GM23248 (cell line): ENCODE measurements at places on chromosomes 5 and 9.

DNA sequence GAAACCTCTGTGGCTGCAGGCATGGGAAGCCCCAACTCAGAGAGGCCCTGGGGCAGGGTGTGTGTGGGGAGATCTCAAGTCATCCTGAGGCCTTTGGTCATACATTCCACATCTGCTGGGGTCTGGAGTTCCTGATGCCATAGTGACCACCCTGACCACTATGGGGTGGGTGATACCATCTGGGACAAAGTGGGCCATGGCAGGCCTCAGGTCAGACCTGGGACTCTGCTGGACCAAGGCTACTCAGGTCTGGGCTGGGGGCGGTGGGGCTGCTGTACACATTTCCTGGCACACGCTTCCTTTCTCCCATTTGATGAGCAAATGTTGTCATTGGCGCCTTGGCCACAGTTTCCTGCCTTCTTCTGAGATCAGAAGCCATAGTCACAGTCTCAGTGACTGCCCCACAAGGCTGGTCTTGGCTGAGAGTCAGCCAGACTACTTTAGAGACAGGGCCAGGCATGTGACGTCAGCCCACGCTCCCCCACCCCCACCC, 15.1 kb upstream of the ACSL6 start:
- DNase-seq = no peak

DNA sequence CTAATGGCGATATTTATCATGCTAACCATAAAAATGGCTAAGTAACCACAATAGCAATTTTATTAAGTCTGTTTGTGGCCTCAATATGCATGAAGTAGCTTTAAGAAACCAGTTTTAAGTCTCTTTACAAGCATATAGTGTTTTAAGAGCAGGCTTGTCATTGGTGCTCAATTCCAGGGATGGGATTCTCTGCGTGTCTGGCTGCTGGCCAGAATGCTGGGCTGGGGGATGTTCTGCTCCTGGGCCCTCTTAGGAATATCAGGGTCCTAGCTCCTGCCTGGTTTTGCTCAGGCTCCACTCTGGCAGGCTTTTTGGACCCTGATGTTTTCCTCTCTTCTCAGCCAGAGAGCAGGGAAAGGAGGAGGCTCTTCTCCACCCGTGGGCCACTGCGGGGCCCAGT, 127.2 kb downstream of the PDE8B start:
- no peak for DNase-seq

- DNase-seq = no peak
Observed at GRCh38 chr9:131361202-131361833, 32.6 kb upstream of the PRRC2B start.

- no peak for DNase-seq
Observed at GRCh38 chr5:142222225-142222865, 102.5 kb downstream of the SPRY4 start.

DNA sequence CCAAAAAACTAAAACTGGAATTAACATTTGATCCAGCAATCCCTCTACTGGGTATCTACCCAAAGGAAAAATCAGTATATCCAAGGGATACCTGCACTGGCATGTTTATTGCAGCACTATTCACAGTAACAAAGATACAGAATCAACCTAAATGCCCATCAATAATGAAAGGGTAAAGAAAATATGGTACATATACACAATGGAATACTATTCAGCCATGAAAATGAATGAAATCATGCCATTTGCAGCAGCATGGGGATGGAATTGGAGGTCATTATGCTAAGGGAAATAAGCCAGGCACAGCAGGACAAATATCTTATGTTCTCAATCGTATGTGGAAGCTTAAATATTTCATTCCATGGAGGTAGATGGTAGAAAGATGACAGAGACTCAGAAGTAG, 9.7 kb downstream of the VLDLR start:
- DNase-seq = no peak

DNA sequence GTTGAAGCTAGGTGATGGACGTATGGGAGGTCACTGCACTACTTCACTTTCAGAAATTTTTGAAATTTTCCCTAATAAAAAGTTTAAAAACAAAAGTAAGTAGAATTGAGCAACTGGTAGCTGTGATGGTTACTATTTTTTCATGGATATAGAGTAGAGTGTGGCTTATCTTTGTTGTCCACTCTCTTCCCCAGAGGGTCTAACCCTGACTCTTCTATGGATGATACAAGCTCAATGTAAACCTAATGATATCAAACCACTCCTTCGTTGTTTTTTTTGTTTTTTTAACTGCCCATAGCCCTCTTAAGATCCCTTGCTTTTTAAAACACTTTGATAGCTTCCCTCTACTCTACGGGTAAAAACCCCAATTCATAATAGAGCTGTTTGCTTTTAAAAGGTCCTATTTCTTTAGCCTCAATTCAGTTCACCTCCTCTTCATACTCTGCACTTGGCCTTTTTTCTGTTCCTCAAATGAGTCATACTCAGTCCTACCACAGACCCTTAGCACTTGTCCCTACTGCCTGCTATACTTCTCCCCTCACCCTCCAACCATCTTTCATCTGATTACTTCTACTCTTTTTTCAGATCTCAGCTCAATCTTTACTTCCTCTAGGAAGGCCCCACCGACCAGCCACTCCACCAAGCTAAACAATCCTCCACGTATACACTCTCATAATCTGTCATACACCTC, 2.6 kb downstream of the HDAC3 start:
- no peak for DNase-seq
